CD4-positive, CD25-positive, alpha-beta regulatory T cell (primary cell): ENCODE measurements at places on chromosomes 12 and 14. TPM values are rescaled to one million over a fixed set of nuclear protein-coding genes. Genes with fewer than 3 reads are reported as not detected.

The SSTR1 gene
- not detected for total RNA-seq

The CLBA1 gene
- 0.89 TPM for total RNA-seq

The GPR68 gene
- total RNA-seq = 18.8 TPM

The CD27 gene
- 156 TPM for total RNA-seq

The FGF23 gene
- total RNA-seq = not detected

- no peaks in the 10 kb centered on the region for H3K27me3 ChIP-seq
- no peak overlapping the region for H3K27ac ChIP-seq
- no peak overlapping the region for H3K4me3 ChIP-seq
- peaks cover 30% of the 10 kb centered on the region for H3K36me3 ChIP-seq
These were observed 11.2 kb downstream of the LLPH start for GRCh38 chr12:66119229-66119869.

DNA sequence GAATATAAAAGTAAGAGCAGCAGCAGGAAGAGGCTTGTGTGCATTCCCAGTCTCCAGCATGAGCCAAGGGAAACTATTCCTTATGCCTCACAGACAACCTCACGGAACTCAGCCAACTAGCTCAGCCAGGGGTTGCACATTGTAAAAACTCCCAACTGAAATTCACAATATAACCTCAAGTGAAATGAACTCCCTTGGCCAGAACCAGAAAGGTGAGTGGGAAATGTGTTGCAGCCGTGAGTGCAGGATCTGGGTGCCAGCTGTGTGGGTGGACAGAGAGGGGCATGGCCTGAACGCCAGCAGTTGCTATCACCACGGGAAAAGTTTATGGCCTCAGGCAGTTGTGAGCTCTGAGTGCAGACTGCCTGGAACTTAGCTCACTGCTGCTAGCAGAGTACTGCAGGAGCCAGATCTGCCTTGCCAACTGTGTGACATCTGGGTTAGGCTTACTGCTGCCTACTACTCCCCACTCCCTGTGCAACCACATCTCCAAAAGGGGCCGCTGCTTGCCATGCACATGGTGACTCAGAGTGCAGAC is 2.3 kb upstream of the CLEC1A start:
- H3K27me3 ChIP-seq = peaks cover 2% of the 10 kb centered on the region
- H3K36me3 ChIP-seq = no peaks in the 10 kb centered on the region
- no peaks in the 10 kb centered on the region for H3K4me1 ChIP-seq
- no peak overlapping the region for H3K27ac ChIP-seq

DNA sequence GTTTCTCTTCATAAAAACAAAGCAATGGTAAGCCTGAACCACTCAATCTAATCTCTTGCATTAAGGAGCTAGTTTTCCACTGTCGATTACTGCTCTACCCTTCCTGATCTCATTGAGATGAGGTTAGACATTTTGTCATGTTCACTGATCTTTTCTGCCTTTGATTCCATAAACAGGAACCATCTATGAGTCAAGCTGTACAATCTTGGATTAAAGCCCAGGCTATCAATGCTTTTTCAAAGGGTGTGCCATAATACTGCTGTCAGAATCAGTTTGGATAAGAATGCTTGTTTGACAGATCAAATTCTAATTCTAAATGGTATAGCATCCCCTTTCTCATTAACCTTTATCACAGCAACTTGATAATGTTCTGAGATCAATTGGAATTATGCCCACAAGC is 16.1 kb downstream of the GRIP1 start:
- H3K27me3 ChIP-seq = peaks cover 10% of the 10 kb centered on the region
- no peak overlapping the region for H3K27ac ChIP-seq
- no peak for DNase-seq
- no peak overlapping the region for H3K4me3 ChIP-seq
- no peaks in the 10 kb centered on the region for H3K36me3 ChIP-seq
- no peaks in the 10 kb centered on the region for H3K4me1 ChIP-seq

DNA sequence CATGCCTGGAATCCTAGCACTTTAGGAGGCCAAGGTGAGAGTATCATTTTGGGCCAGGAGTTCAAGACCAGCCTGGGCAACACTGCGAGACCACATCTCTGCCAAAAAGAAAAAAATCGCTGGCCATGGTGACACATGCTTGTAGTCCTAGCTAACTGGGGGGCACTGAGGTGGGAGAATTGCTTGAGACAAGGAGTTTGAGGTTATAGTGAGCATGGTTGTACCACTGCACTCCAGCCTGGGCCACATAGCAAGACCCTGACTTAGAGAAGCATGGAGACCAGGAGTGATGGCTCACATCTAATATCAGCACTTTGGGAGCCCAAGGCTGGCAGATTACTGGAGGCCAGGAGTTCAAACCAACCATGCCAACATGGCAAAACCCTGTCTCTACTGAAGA is 9.2 kb downstream of the PTGES3 start:
- no peaks in the 10 kb centered on the region for H3K27me3 ChIP-seq
- H3K4me1 ChIP-seq = peaks cover 77% of the 10 kb centered on the region
- H3K36me3 ChIP-seq = peaks cover 20% of the 10 kb centered on the region
- no peak for DNase-seq
- peak overlapping the region; percentile 25 for H3K27ac ChIP-seq
- H3K4me3 ChIP-seq = no peak overlapping the region

DNA sequence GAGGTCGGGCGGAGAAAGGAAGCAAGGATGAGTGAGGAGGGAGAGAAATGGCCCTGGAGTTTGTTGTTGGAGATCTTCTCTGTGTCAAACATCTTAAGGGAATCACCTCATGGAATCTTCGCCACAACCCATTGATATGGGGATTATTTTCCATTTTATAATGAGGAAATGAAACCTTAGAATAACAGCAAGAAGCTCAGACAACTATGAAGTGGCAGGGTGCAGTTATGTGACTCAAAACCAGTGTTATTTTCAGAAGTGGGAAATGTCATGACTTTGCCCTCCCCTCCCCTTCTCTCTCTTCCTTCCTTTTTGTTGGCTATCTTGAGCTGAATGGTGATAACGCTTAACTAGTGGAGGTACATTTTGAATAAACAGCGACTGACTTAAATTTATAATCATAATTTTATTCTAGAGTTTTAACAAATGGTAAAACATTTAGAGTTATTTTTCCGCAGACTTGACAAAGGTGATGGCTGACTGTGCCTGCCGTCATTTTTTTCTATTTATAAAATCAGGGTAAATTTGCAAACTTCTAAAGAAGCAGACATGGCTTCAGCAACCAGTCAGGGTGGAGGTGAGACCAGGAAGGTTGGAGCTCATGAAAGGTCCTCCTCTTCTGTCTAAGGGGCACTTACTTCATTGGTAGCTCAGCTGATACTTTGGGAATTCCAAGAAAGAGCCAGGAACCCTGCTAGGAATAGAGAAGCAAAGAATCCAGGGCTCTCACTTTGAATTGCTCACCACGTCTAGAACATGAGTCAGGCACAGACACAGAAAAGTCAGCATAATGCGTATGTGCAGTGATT is 232.4 kb downstream of the RGS6 start:
- H3K4me1 ChIP-seq = no peaks in the 10 kb centered on the region
- no peak overlapping the region for H3K27ac ChIP-seq
- no peaks in the 10 kb centered on the region for H3K36me3 ChIP-seq
- DNase-seq = no peak

GRCh38 chr14:74457565-74457895 is 31.5 kb upstream of the SYNDIG1L start:
- no peak overlapping the region for H3K27ac ChIP-seq
- H3K4me1 ChIP-seq = no peaks in the 10 kb centered on the region
- no peak for DNase-seq
- no peaks in the 10 kb centered on the region for H3K36me3 ChIP-seq

GRCh38 chr12:15526033-15526432 is 203.7 kb downstream of the PTPRO start:
- H3K27me3 ChIP-seq = peaks cover 13% of the 10 kb centered on the region
- no peaks in the 10 kb centered on the region for H3K36me3 ChIP-seq
- H3K27ac ChIP-seq = no peak overlapping the region
- DNase-seq = no peak
- no peak overlapping the region for H3K4me3 ChIP-seq

- H3K27ac ChIP-seq = no peak overlapping the region
- H3K4me1 ChIP-seq = no peaks in the 10 kb centered on the region
- DNase-seq = no peak
- no peak overlapping the region for H3K4me3 ChIP-seq
- H3K36me3 ChIP-seq = no peaks in the 10 kb centered on the region
- H3K27me3 ChIP-seq = no peaks in the 10 kb centered on the region
These were observed 150.4 kb upstream of the MAX start for GRCh38 chr14:65252482-65253255.

GRCh38 chr12:91918431-91918830 is 227.2 kb downstream of the BTG1 start:
- H3K4me1 ChIP-seq = peaks cover 6% of the 10 kb centered on the region
- no peaks in the 10 kb centered on the region for H3K36me3 ChIP-seq
- H3K4me3 ChIP-seq = no peak overlapping the region

GRCh38 chr12:67377541-67377940 is 108.4 kb downstream of the CAND1 start:
- H3K27ac ChIP-seq = no peak overlapping the region
- H3K36me3 ChIP-seq = no peaks in the 10 kb centered on the region
- no peak for DNase-seq
- no peaks in the 10 kb centered on the region for H3K4me1 ChIP-seq
- H3K4me3 ChIP-seq = no peak overlapping the region

DNA sequence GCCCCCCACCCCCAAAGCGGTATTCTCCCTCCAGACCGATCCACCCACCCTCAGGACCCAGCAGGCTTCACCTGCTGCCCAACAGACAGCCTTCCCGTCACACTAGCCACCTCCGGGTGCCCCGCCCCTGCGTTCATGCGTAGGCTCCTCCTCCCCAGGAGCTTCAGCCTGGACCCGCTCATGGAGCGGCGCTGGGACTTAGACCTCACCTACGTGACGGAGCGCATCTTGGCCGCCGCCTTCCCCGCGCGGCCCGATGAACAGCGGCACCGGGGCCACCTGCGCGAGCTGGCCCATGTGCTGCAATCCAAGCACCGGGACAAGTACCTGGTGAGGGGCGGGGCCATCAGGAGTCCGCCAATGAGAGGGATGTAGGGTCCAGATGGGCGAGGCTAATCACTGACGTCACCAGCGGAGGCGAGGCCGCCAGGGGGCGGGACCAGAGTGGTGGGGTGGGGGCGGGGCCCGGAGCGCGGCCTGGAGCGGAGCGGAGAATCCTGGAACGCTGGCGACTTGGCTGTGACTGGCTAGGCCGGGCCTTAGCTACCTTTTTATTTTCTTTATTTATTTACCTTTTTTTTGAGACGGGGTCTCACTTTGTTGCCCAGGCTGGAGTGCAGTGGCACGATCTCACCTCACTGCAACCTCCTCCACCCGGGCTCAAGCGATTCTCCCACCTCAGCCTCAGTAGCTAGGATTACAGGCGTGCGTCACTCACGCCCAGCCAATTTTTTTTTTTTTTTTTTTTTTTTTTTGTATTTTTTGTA is 4.4 kb downstream of the TNS2 start:
- H3K4me3 ChIP-seq = peak overlapping the region; percentile 40
- peaks cover 17% of the 10 kb centered on the region for H3K4me1 ChIP-seq
- H3K36me3 ChIP-seq = no peaks in the 10 kb centered on the region
- peak overlapping the region; percentile 62 for H3K27ac ChIP-seq
- H3K27me3 ChIP-seq = no peaks in the 10 kb centered on the region

DNA sequence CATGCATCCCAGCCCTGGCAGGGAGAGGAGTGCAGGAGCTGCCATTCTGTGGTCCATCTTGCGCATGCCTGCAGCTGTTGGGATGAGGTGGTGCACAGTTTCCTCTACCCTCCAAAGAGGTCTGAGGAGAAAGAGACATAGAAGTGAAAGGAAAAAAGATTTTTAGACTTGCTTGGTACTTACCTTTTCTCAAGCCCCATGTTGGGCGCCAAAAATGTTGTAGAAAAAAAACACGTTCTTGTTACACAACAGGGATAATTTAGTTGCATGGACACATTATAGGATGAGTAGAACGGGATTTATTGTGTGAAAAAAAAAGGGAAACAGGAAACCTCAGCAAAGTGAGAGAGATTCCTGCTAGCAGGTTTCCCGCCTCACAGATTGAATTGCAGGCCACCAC is 244.4 kb upstream of the GARIN2 start:
- peaks cover 8% of the 10 kb centered on the region for H3K36me3 ChIP-seq
- H3K4me1 ChIP-seq = no peaks in the 10 kb centered on the region
- peak; percentile 53 for DNase-seq
- no peak overlapping the region for H3K27ac ChIP-seq

- H3K27me3 ChIP-seq = no peaks in the 10 kb centered on the region
- H3K4me3 ChIP-seq = no peak overlapping the region
- H3K36me3 ChIP-seq = no peaks in the 10 kb centered on the region
- peaks cover 6% of the 10 kb centered on the region for H3K4me1 ChIP-seq
- H3K27ac ChIP-seq = no peak overlapping the region
These were observed 19.8 kb downstream of the GXYLT1 start for GRCh38 chr12:42124764-42125387.

DNA sequence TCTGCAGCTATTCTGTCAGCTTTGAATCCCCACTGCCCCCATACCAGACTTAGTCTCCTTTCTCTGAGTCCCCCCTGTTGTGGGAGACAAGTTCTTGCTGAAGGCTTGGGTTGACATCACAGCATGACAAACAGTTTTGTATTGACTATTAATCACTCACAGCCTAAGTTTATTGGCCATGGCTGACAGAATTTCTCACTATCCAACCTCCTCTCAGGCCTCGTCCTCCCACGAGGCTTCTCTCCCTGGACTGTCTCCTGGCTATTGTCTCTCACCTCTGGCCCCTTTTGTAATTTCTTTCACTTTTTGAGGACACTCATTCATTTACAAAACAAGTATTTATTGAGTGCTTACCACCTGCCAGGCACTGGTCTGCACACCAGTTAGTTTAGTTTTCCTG is 35.2 kb upstream of the DCD start:
- no peaks in the 10 kb centered on the region for H3K4me1 ChIP-seq
- no peak overlapping the region for H3K27ac ChIP-seq
- H3K4me3 ChIP-seq = no peak overlapping the region

- H3K4me3 ChIP-seq = no peak overlapping the region
- no peaks in the 10 kb centered on the region for H3K36me3 ChIP-seq
- H3K27ac ChIP-seq = no peak overlapping the region
- peaks cover 7% of the 10 kb centered on the region for H3K4me1 ChIP-seq
- DNase-seq = peak; percentile 40
These were observed 22.1 kb downstream of the LGMN start for GRCh38 chr14:92726135-92726932.

GRCh38 chr14:75847584-75847983 is 134.2 kb downstream of the TGFB3 start:
- no peaks in the 10 kb centered on the region for H3K4me1 ChIP-seq
- no peak for DNase-seq

GRCh38 chr14:104096318-104096717 is 10.8 kb downstream of the ASPG start:
- H3K4me3 ChIP-seq = no peak overlapping the region
- no peak overlapping the region for H3K27ac ChIP-seq
- DNase-seq = no peak
- H3K27me3 ChIP-seq = no peaks in the 10 kb centered on the region
- no peaks in the 10 kb centered on the region for H3K4me1 ChIP-seq
